ENCODE measurements at places on chromosomes 3 and 15.

GRCh38 chr3:189756582-189757078 is 125.4 kb downstream of the TP63 start:
- no peak for DNase-seq

GRCh38 chr3:15284121-15284889 is 48.1 kb downstream of the SH3BP5 start:
- no peak for DNase-seq

DNA sequence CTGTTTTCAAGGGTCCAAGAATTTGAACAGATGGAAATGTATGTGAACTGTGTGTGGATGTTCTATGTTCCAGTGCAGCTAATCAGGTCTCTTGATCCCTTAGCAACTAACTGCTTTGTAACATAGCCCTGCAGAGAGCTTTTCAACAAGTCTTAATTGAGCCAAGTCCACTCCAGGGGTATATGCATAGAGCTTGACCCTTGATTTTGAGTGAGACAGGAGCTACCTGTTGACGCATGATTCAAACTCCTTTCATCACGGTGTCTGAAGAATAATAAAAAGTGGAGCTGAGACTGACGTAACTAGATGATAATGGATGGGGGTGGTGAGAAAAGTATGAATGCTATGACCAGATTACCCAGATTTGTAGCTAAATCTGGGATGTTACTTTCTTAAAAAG is 93.3 kb upstream of the CCDC54 start:
- DNase-seq: no peak

DNA sequence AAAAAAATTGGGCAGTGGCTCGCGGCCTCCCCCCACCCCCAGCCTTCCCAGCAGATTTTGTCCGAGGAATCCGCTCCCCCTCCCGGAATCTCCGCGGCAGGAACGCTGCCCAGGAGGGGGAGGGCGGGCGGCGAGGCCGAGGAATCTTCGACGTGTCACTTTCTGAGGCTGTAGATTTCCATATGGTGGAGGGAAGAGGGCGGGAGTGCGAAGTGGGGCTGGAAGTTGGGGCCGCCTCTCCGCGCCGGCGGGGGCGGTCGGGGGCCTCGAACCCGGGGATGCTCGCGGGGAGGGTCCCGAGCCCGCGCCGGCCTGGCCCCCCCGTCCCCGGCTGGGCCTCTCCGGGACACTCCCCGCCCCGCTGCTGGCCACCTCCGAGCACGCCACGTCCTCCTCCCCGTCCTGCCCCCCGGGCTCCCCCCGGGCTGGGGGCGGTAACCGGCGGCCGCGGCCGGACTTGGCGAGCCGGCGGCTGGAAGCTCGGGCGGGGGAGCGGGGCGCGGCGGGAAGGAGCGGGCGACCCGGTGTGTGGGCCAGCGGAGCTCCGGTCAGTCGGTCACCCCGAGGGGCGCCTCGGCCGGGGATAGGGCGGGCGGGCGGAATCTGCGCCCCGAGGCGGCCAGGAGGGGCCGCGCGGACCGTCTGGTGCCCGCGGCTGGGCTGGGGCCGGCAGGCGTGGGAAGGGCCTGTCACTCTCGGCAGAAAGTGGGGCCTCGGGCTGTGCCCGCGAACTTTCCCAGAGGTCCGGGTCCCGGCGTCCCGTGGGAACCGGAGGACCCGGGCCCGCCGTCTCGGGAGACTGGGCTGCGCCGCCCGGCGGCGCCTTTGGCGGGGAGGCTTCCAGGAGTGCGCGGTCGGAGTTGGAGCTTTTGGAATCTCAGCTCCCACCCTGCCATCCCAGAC is 951 bp downstream of the FNDC3B start:
- DNase-seq: no peak

GRCh38 chr15:28185148-28185895 is 86.2 kb upstream of the OCA2 start:
- DNase-seq: no peak

- no peak for DNase-seq
These were observed 3.1 kb upstream of the BNC1 start for GRCh38 chr15:83287541-83288027.

- no peak for DNase-seq
These were observed 226.2 kb upstream of the IGF1R start for GRCh38 chr15:98422130-98422478.

GRCh38 chr3:5473471-5473870 is 286.0 kb downstream of the EDEM1 start:
- DNase-seq: no peak

- DNase-seq: no peak
These were observed 2.3 kb downstream of the GORASP1 start for GRCh38 chr3:39104961-39105686.

GRCh38 chr15:34304613-34305012 is 33.0 kb downstream of the SLC12A6 start:
- no peak for DNase-seq

- no peak for DNase-seq
These were observed 3.3 kb upstream of the SLC22A14 start for GRCh38 chr3:38278841-38279240.

- no peak for DNase-seq
These were observed 17.1 kb downstream of the CD80 start for GRCh38 chr3:119542168-119542767.

DNA sequence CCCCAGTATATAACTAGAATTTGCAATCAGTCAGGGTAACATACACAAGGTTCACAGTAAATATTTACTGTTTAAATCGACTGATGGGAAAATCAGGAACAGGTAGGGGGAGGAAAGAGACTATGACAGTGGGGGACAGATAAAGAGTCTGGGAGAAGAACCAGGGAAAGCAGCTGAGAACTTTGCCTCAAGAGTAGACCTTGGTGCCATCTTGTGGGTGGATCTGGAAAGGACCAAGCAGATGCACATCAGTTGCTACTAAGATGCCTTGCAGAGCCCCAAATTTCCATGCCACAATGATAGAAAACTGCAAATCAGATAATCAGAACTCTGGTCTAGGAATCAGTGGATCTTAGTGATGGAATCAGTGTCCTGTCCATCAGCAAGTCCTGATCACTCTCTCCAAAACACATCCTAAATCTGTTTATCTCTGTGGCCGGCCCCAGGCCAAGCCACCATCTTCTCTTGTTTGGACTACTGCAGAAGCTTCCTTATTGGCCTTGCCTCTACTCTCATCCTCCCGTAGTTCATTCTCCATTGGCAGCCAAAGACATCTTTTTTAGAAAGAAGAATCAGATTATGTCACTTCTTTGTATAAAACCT is 62.7 kb downstream of the PDE8A start:
- no peak for DNase-seq

GRCh38 chr15:98427321-98427720 is 221.0 kb upstream of the IGF1R start:
- no peak for DNase-seq

GRCh38 chr3:186464424-186465093 is 79.6 kb downstream of the CRYGS start:
- no peak for DNase-seq

DNA sequence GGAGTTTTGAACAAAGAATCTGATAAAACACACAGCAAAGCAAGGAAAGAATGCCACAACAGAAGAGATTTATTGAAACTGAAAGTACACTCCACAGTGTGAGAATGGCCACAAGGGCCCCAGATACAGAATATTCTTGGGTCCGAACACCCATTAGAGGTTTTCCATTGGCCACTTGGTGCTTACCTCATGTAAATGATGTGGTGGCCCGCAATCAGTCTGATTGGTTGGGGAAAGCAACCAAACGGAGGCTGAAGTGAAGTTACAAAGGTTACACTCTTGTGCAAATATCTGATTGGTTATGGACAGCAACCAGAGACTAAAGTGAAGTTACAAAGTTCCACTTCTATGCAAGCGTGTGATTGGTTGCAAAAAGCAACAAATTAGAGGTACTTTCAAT is 20.4 kb downstream of the NSUN3 start:
- DNase-seq: no peak

GRCh38 chr3:150275941-150276340 is 132.2 kb upstream of the TSC22D2 start:
- DNase-seq: no peak

DNA sequence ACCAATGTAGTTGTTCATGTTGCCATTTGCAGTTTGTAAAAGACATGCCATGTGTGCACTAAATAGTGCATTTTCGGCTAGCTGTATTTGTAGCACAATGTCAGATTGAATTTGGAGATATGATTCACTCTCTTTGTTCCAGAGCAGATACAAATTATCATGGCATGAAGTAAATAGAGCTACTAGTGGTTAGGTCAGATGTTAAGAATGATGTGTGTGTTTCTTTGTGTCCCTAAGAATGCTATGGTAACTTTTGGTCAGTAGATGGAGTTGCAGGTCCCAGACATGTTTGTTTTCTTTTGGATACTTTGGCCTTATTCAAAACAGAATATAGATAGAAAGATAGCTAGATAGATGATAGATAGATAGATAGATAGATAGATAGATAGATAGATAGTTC is 595.8 kb downstream of the NLGN1 start:
- no peak for DNase-seq

- no peak for DNase-seq
These were observed 4.8 kb downstream of the GNB4 start for GRCh38 chr3:179446501-179446900.

- DNase-seq: no peak
These were observed 19.2 kb upstream of the MAP6D1 start for GRCh38 chr3:183844606-183845005.
